ENCODE measurements at places on chromosomes 16 and 17.

- no peak for DNase-seq
- H3K27me3 ChIP-seq, result no peaks in the 10 kb centered on the region
- no peaks in the 10 kb centered on the region for H3K36me3 ChIP-seq
- H3K4me1 ChIP-seq, result no peaks in the 10 kb centered on the region
These were observed 74.7 kb downstream of the YPEL2 start for GRCh38 chr17:59405944-59406705.

- H3K36me3 ChIP-seq, result no peaks in the 10 kb centered on the region
- no peak overlapping the region for H3K4me3 ChIP-seq
- no peaks in the 10 kb centered on the region for H3K4me1 ChIP-seq
- no peaks in the 10 kb centered on the region for H3K27me3 ChIP-seq
These were observed 95.0 kb downstream of the PLCG2 start for GRCh38 chr16:81873843-81874752.

DNA sequence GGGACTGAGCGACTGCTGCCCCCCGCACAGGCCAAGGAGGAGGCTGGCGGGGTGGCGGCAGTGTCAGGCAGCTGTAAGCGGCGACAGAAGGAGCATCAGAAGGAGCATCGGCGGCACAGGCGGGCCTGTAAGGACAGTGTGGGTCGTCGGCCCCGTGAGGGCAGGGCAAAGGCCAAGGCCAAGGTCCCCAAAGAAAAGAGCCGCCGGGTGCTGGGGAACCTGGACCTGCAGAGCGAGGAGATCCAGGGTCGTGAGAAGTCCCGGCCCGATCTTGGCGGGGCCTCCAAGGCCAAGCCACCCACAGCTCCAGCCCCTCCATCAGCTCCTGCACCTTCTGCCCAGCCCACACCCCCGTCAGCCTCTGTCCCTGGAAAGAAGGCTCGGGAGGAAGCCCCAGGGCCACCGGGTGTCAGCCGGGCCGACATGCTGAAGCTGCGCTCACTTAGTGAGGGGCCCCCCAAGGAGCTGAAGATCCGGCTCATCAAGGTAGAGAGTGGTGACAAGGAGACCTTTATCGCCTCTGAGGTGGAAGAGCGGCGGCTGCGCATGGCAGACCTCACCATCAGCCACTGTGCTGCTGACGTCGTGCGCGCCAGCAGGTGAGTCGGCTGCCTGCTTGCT is 5.6 kb upstream of the TMEM88 start:
- H3K4me1 ChIP-seq, result peaks cover 17% of the 10 kb centered on the region
- no peak overlapping the region for H3K4me3 ChIP-seq
- DNase-seq, result no peak
- no peak overlapping the region for H3K27ac ChIP-seq
- H3K36me3 ChIP-seq, result no peaks in the 10 kb centered on the region
- H3K27me3 ChIP-seq, result no peaks in the 10 kb centered on the region

- H3K36me3 ChIP-seq, result no peaks in the 10 kb centered on the region
- no peaks in the 10 kb centered on the region for H3K27me3 ChIP-seq
- H3K4me1 ChIP-seq, result peaks cover 46% of the 10 kb centered on the region
- no peak overlapping the region for H3K4me3 ChIP-seq
- DNase-seq, result peak; percentile 48
These were observed 56.1 kb downstream of the B9D1 start for GRCh38 chr17:19306160-19307111.

GRCh38 chr17:50877838-50878237 is 11.7 kb upstream of the TOB1 start:
- no peaks in the 10 kb centered on the region for H3K27me3 ChIP-seq
- no peak overlapping the region for H3K4me3 ChIP-seq
- no peak for DNase-seq
- H3K27ac ChIP-seq, result no peak overlapping the region

DNA sequence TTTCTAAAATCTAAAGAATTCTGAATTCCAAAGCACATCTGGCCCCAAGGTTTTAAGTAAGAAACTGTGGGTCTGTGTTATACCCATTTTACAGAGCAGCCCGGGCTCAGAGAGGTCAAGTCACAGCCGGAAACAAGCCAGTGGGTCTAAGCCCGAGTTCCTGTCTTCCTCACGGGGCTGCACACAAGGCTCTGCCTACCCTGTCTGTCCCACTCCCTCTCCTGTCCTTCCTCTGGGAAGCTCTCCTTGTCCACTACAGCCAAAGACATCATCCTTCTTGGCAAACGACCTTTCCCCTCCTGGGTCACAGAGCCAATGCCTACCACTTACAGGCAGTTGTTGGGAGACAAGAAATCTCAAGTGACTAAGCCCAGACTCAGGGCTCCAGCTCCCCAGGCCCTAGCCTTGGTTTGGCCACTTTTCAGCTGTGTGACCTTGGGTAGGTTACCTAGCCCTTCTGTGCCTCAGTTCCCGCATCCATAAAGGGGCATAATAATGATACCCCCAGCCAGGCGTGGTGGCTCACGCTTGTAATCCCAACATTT is 55.6 kb upstream of the MAP3K14 start:
- H3K4me3 ChIP-seq, result no peak overlapping the region
- no peaks in the 10 kb centered on the region for H3K36me3 ChIP-seq
- H3K4me1 ChIP-seq, result peaks cover 3% of the 10 kb centered on the region

DNA sequence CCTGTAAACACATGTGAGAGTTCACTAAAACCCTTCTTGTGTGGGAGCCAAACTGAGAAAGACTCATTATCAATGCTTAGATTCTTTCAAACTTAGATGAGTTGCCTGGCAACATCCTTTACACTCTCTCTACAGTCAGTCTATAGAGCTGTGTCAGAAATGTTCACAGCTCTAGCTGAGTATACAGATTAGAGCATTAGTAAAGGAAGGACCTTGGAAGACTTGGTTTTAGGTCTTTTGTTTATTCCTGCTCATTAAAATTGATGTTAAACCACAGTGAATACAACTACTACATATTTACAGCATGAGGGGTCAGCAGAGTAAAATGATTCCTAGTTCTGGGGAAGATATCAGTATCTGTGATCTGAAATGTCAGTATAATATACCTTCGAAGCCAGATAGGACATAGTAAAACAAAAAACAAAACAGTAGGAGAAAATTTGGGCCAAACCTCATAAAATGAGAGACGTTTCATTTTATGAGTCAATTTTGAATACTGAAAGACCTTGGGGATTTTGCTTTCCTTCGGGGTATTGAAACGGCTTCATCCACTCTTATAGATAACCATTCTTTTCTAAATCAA is 186.0 kb downstream of the TANC2 start:
- no peaks in the 10 kb centered on the region for H3K27me3 ChIP-seq
- peaks cover 3% of the 10 kb centered on the region for H3K4me1 ChIP-seq
- H3K4me3 ChIP-seq, result no peak overlapping the region
- H3K27ac ChIP-seq, result no peak overlapping the region

- H3K4me1 ChIP-seq, result no peaks in the 10 kb centered on the region
- H3K27me3 ChIP-seq, result peaks cover 28% of the 10 kb centered on the region
- no peak overlapping the region for H3K4me3 ChIP-seq
- no peaks in the 10 kb centered on the region for H3K36me3 ChIP-seq
- DNase-seq, result peak; percentile 41
These were observed 129.4 kb upstream of the SEC14L1 start for GRCh38 chr17:77011173-77012011.

- no peak overlapping the region for H3K4me3 ChIP-seq
- no peaks in the 10 kb centered on the region for H3K4me1 ChIP-seq
- no peaks in the 10 kb centered on the region for H3K27me3 ChIP-seq
- no peak overlapping the region for H3K27ac ChIP-seq
- H3K36me3 ChIP-seq, result no peaks in the 10 kb centered on the region
- no peak for DNase-seq
These were observed 911.6 kb downstream of the KCNJ2 start for GRCh38 chr17:71080937-71081336.

GRCh38 chr16:25007284-25007984 is 7.7 kb downstream of the ARHGAP17 start:
- no peak overlapping the region for H3K27ac ChIP-seq
- H3K4me1 ChIP-seq, result peaks cover 78% of the 10 kb centered on the region
- no peaks in the 10 kb centered on the region for H3K27me3 ChIP-seq

DNA sequence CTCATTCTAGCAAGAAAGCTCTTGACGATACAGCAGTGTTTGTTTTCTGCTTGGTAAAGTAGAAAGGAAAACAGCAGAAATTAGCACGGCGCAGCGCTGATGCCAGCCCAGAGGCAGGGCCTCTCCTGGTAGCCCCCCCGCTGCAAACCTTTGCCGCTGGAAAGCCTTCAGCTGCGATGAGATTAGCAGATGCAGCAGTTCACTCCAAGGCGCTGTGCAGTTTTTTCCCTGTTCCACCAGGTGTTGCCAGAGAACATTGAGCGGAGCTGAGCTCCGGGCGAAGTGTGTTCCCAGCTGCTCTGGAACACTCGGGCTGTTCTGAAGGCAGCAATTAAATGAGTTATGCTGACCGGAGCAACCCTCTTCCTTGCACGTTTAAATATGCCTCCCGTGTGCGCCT is 72.5 kb downstream of the RBFOX1 start:
- H3K4me3 ChIP-seq, result no peak overlapping the region
- H3K27ac ChIP-seq, result no peak overlapping the region
- DNase-seq, result no peak
- no peaks in the 10 kb centered on the region for H3K36me3 ChIP-seq
- H3K27me3 ChIP-seq, result no peaks in the 10 kb centered on the region

DNA sequence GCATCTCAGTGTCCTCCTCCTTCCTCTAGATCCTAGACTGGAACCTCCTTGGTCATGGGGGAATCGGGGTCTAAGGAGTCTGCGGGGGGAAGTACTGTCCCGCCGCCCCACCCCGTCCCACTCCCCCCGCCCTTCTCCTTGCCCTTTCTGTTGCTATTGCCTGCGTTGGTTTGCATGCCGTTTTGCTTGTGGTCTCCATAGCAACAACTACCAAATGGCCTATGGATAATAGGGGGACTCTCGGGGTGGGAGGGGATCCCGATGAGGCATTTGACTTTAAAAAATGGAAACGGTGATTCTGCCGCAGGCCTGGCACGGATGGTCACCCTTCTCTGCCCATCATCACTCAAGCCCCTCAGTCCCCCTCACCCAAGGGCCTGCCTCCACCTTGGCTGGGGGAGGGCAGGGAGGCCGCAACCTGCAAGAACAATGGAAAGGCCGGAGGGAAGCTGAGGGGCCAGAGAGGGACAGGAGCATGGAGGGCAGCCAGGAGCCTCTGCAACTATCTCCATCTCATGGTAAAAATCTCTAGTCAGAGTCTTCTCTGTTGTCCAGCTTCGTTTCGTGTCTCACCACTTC is 231.4 kb upstream of the TNRC6C start:
- no peak overlapping the region for H3K27ac ChIP-seq
- no peaks in the 10 kb centered on the region for H3K36me3 ChIP-seq
- DNase-seq, result no peak
- no peaks in the 10 kb centered on the region for H3K4me1 ChIP-seq
- no peaks in the 10 kb centered on the region for H3K27me3 ChIP-seq

- DNase-seq, result no peak
- no peaks in the 10 kb centered on the region for H3K4me1 ChIP-seq
- no peak overlapping the region for H3K4me3 ChIP-seq
These were observed 16.4 kb upstream of the RBFOX3 start for GRCh38 chr17:79627184-79627765.

GRCh38 chr16:3467921-3468320 is 24.4 kb downstream of the NAA60 start:
- no peak overlapping the region for H3K27ac ChIP-seq
- no peaks in the 10 kb centered on the region for H3K27me3 ChIP-seq
- no peak overlapping the region for H3K4me3 ChIP-seq
- H3K36me3 ChIP-seq, result no peaks in the 10 kb centered on the region
- H3K4me1 ChIP-seq, result peaks cover 20% of the 10 kb centered on the region

Measured in transverse colon (tissue), 4 donors.